ENCODE measurements at places on chromosomes 2 and 18.
A peak's percentile ranks its signal among the peaks of the same experiment; 100 is the strongest.

DNA sequence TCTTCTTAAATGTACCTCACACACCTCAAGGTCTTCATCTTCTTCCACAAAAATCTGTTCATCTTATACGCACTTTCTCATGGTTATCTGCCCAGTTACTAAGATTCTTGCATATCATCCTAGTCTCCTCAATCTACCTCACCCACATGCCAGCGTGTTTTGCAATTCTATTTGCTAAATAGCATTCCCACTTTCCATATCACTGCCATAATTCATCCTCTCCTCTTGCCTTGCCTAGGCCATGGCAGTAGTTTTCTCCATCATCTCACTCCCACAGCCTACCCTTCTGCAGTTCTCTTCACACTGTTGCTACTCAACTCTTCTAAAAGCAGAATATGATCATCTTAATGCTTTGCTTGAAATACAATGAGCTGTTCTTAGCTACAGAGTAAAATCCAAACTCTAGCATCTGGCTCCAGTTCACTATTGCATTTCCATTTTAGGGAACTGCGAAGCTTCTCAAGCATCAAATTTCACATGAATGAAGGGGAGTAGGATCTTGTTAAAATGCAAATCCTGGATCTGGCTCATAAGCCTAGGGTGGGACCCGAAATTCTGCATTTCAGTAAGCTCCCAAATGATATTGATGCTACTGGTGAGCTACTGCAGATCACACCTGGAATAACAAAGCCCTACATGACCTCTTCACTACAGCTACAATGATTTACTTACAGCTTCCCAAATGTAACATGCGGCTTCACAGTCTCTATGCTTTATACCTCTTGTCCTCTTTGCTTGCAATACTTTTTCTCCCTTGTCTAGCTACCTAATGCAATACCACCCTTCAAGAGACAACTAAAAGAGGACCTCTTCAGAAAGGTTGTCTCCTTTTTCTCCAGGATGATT is 293.9 kb downstream of the SATB2 start:
- peak; percentile 14 for DNase-seq

GRCh38 chr18:44876755-44877154 is 196.1 kb downstream of the SETBP1 start:
- DNase-seq, result no peak

- DNase-seq, result no peak
Observed at GRCh38 chr2:13260402-13260801, 543.7 kb downstream of the TRIB2 start.

DNA sequence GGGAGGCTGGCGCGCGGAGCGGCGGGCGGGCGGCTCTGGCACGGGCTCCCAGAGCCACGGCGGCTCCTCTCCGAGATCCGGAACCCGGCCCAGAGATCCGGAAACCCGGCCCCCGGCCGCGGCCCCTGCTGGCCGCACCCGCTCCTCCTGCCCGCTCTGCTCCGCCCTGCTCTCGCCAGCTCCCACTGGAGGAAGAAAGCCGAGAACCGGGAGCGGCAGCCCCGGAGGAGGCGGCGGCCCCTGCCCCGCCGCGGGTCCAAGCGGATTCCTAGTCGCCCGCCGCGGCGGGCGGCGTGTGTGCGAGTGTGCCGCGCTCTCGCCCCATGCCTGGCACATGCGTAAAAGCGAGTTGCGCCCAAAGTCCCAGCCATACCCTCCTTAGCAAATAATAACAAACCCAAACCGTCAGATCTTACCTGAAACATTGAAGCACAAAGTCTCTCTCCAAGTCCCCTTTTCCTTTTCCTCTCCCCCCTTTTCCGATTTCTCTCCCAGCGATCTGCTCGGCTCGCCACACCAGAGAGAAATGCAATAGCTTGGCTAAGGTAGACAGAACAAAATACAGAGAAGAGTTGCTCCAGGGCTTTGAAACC is 108.7 kb upstream of the KCTD1 start:
- DNase-seq, result no peak

- no peak for DNase-seq
Observed at GRCh38 chr2:119068154-119068725, 90.3 kb downstream of the C1QL2 start.

DNA sequence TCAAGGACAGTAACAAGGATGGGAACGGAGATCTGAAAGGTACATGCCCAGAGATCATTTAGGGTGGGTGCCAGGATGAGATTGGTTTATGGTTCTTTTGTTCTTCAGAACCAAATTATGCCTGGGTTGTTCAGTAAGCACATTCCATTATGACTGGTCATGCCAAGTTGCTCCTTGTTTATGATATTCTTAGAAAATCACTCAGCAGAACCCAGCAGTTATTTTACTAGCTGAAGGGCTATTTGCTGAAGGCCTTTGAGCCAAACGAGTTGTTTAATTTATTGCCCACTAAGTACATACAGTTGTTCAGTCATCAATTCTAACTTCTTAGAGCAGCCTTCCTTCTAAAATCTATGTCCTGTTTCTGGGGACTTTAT is 635 bp downstream of the SLC3A1 start:
- no peak for DNase-seq

DNA sequence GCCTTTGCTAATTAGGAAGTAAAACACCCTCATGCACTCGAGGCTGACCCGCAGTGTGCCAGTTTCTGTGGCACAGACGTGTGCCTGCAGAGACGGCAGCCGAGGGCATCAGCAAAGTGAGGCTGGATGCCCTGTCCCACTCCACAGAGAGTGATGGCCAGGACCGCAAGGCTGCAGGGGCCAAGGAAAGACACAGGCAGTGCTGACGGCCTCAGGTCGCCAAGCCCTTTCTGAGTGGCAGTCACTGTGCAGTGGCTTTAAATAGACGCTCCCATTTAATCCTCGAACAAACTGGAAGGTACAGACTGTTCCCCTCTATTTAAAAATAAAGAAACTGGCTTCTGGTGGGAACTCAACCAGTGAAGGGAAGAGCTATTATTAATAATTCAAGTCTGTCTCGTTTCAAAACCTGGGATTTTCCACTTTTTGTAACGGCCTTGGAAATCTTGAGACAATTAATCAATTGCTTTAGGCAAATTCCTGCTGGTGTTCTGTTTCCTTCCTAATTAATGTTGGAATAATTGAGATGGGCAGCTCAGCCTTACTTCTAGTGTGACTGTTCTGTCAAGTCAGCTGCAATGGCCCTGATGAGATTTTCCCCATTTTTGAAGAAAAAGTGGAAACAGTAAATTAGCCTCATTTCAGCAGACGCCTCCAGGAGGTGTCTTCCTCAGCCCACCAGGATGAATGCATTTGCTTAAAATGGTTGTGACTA is 644.6 kb upstream of the RAB6C start:
- DNase-seq, result no peak

GRCh38 chr2:136404925-136405324 is 287.0 kb upstream of the CXCR4 start:
- no peak for DNase-seq

DNA sequence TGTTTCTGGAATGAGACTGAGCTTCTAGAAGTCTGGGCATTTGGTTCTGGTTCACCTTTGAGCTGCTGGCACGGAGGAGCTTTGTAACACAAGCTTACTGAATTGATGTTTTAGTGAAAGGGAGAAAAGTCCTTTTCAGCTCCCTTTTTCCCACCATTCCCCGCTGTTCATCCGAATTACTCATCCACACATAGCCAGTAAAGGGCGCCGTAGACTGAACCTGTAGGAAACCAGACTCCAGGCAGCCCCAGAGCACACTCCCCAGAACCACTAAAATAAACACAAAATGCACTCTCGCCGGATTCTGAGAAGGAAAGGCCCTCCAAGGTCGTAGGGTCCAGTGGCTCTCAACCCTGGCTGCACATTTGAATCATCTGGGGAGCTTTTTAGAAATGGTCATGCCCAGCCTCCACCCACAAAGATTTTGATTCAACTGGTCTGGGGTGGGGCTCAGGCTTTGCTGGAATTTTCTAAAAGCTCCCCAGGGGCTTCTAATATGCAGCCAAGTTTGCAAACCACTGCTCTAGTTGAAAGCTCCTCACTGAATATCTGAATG is 29.6 kb downstream of the TCF7L1 start:
- no peak for DNase-seq

GRCh38 chr18:46332286-46332801 is 228.2 kb downstream of the HAUS1 start:
- DNase-seq, result no peak

DNA sequence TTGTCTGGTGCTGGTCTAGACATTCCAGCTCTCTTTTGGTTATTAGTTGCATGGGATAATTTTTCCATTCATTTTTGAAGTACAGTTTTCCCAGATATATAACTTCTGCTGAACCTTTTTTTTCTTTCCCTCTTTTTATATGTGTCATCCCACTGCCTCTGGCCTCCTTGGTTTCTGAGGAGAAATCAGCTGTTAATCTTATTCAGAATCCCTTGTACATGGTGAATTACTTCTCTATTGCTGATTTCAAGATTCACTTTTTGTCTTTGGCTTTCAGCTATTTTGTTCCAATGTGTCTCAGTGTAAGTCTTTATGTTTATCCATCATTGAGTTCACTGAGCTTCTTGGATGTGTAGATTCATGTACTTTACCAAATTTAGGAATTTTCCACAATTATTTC is 99.7 kb downstream of the ARHGEF4 start:
- DNase-seq, result no peak

DNA sequence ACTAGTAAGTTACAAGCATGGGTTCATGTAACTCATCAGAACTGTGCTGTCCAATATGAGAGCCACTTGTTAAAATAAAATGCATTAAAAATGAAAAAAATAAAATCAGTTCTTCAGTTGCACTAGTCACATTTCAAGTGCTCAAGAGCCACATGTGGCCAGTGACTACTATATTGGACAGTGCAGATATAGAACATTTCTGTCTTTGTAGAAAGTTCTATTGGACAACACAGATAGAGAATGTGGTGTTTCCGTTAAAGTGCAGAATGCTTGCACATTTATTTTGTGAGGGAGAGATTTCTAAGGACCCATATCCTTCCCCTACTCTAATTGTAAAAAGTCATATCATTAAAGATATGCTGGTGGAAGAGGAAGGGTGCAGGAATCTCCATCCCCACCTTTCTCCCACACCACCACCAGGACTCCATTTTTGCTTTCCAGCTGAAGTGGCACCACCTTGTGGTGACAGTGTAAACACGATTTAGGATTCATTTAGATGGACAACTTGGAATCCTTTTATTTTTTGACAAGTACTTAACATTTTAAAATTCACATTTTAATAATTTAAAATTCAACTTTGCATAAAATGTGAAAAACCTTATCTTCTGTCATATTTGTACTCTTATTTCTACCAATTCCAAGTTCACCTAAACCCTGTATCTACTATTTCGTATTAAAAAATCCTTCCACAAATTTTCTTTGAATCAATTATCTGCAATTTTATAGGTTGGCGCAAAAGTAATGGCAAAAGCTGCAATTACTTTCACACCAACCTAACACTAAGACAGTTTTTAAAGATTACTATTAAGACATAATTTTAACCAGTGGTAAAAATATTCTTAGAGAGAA is 9.4 kb upstream of the CD302 start:
- DNase-seq, result no peak

DNA sequence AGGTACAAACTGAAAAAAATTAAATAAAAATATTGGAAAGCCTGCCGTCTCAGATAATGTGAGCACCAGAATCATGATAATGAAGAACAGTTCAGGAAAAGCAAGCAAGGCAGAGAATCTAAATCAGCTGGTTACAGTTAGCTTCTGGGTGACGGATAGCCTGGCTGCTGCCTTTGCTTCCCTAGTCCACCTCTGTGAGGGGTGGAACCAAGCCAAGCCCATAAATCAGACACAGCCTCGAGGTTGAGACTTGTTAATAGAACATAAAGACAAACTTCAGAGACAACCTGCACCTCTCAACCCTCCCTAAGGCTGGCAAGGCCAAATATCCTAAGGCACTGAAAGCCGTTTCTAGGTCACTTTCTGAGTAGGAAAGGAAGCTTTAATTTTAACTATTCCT is 334.7 kb upstream of the SLC39A10 start:
- DNase-seq, result no peak

GRCh38 chr2:239600001-239600593 is 199.3 kb upstream of the HDAC4 start:
- DNase-seq, result no peak

DNA sequence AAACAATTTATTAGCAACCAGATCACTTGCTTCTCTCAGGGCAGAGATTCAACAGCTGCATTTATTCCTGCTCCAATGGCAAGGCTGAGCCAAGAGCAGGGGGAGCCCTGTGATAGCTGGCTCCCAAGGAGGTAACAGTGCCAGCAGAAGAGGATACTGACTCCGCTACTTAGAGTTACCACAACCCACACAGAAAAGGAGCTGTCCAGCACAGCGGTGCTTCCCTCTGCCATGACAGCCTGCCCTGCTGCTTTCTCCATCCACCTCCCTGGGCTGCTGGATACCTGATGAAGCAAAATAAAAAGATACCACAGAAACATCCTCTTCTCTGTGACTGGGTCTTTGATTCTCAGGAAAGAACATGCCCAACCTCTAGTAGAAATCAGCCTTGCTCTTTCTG is 467.2 kb downstream of the LRRTM4 start:
- DNase-seq, result no peak

- no peak for DNase-seq
Observed at GRCh38 chr2:167832868-167833287, 414.5 kb downstream of the STK39 start.

DNA sequence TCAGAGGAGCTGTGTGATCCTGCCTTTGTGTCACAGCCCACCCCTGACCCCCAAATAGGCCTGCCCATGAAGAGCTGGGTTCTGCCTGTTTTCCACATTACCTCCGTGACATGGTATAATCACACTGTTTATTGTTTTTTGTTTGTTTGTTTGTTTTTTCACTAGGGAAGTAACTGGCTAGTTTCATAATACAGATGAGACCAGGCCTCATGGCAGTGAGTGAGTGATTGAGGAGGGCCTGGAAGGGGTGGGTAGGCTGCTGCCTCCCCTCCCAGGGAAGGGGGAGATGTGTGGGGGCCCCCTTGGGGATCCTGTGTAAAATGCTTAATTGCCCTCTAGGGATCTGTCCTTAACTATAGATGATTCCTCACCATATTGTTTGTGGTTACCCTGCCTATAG is 190.5 kb downstream of the LDLRAD4 start:
- DNase-seq, result no peak

DNA sequence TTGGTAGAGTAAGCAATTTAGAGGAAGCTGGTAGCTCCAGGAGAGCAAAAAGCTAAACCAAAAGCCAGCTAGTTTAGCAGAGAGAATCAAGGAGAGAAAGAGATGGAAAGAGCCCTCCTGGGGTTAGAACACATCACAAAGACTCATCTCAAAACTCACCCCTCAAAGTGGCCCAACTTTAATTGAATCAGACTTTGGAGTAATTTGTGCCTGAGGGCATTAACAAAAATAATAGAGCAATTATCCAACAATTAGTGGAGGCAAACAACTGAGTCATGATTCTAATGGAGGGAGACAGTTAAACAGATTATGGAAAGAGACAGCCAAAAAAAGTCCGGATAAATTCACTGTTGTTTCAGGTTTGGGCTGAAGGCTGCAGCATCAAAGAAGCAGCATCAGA is 417.4 kb downstream of the KCNJ3 start:
- DNase-seq, result no peak

All from NCI-H524 treated with DMSO at 0.1 percent for 48 hours (cell line).